Urinary bladder (tissue), 4 donors: ENCODE measurements at places on chromosomes 16 and 17. TPM values are rescaled to one million over a fixed set of nuclear protein-coding genes. Genes with fewer than 3 reads are reported as not detected.

The CD300LB gene
- not detected for total RNA-seq

The CDRT15 gene
- not detected for total RNA-seq

The TP53TG3 gene
- not detected for total RNA-seq

The NOTUM gene
- total RNA-seq = 1.3 TPM

The SP6 gene
- total RNA-seq = 2.2 TPM

The OR4D1 gene
- not detected for total RNA-seq
